Activated T-helper 1 cell treated with anti-CD3 and anti-CD28 coated beads, Interleukin-12 subunit alpha, Interleukin-12 subunit beta, Interleukin-2, Interleukin-4 antibody, amounts not matched to agents 30 ng/mL and 10 ng/mL and 1 ng/mL, durations not matched to agents 14 hours and 24 hours and 36 hours (primary cell): ENCODE measurements at places on chromosomes 5 and 9. TPM values are rescaled to one million over a fixed set of nuclear protein-coding genes. Genes with fewer than 3 reads are reported as not detected.

Gene CYLC2
- not detected in 2 replicates for total RNA-seq

GRCh38 chr5:179599100-179599499 is 24.4 kb downstream of the HNRNPH1 start:
- H3K4me1 ChIP-seq = no peaks in the 10 kb centered on the region
- no peak overlapping the region for H3K4me3 ChIP-seq
- H3K27ac ChIP-seq = no peak overlapping the region
- DNase-seq = no peak
- H3K27me3 ChIP-seq = no peaks in the 10 kb centered on the region

GRCh38 chr9:70053864-70054263 is 10.2 kb downstream of the MAMDC2 start:
- peaks cover 6% of the 10 kb centered on the region for H3K27me3 ChIP-seq
- no peak for DNase-seq
- no peak overlapping the region for H3K4me3 ChIP-seq
- no peak overlapping the region for H3K27ac ChIP-seq

GRCh38 chr9:95313010-95313498 is 4.5 kb downstream of the FANCC start:
- DNase-seq = no peak
- no peak overlapping the region for H3K27ac ChIP-seq
- H3K27me3 ChIP-seq = peaks cover 10% of the 10 kb centered on the region
- H3K36me3 ChIP-seq = peaks cover 5% of the 10 kb centered on the region

DNA sequence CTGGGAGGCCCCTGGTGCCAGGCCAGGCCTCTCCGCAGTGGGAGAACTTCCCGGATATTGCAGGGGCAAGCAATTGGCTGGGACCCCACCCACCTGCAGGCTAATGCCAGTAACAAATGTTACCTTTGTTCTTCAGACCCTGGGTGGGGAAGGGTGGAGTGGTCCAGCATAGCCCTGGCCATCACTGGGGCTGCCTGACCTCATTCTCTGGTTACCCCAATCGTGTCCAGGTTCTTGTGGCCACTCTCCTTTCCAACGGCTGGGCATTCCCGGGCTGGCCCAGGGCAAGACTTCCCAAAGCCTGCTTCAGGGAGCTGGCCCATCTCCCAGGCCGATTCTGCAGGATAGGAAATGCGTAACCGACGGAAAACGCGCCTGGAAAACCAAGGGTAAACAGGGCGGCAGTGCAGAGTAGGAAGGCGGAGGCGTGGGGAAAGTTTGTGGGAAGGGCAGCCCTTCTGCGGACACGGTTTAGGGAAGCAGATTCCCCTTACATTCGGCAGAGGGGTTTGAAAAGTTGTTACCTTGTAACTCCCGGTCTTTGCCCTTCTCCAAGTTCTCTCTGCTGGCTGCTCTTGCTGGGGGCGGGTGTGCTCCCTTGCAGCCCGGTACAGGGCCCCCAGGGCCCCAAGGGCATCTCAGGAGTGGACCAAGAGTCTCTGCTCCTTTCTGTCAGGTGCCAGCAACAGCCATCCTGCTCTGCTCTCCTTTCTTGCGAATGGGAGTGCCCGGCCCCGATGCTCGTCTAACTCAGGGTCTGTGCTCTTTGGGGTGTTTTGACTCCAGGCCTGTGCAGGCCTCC is 3.5 kb downstream of the NRARP start:
- no peak overlapping the region for H3K27ac ChIP-seq
- H3K27me3 ChIP-seq = peaks cover 42% of the 10 kb centered on the region
- H3K4me3 ChIP-seq = no peak overlapping the region
- peaks cover 13% of the 10 kb centered on the region for H3K4me1 ChIP-seq
- DNase-seq = no peak
- H3K36me3 ChIP-seq = no peaks in the 10 kb centered on the region

DNA sequence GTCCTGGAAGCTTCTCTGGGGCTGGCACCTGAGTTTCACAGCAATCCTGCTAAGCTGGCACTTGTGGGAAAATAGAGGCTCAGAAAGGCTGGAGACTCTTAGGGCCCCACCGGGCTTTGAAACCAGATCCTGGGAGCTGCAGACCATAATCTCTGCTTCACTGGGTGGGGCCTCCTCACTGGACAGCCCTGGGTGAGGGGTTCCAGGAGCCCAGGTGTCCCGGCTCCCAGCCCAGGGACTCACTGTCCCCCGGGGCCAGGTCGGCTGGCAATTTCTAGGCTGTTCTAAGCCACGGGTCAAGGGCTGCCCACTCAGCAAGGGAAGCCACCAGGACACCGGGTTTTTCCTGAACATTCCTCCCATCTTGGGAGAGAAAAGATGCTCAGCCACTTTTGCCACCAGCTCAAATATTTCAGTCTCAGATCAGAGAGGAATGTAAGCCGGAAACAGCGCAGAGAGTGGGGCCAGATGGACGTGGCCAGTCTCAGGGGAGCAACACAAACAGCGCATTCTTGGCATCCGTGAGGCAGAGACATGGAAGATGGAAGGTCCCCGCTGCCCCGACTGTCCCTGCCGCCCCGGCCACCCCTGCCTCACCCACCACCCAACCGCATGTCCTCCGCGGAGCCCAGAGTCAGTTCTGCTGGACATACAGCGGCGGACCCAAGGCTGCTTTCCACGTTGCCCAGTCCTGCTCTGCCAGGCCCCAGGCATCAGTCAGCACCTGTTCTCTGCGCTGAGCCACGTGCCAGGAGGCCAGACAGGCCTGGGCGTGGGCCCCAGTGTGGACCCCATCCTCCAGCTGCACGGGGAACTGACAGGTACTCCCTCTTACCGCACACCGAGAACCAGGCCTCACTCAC is 72.6 kb downstream of the VAV2 start:
- H3K4me3 ChIP-seq = no peak overlapping the region
- H3K36me3 ChIP-seq = no peaks in the 10 kb centered on the region
- no peaks in the 10 kb centered on the region for H3K4me1 ChIP-seq
- no peak overlapping the region for H3K27ac ChIP-seq
- no peak for DNase-seq

- peaks cover 8% of the 10 kb centered on the region for H3K27me3 ChIP-seq
- H3K4me3 ChIP-seq = no peak overlapping the region
- no peak overlapping the region for H3K27ac ChIP-seq
- no peak for DNase-seq
- peaks cover 11% of the 10 kb centered on the region for H3K4me1 ChIP-seq
Observed at GRCh38 chr9:532707-533106, 308.8 kb upstream of the DMRT1 start.

GRCh38 chr9:81976351-81976750 is 12.2 kb upstream of the SPATA31D1 start:
- no peaks in the 10 kb centered on the region for H3K27me3 ChIP-seq
- H3K36me3 ChIP-seq = no peaks in the 10 kb centered on the region
- no peak overlapping the region for H3K27ac ChIP-seq
- DNase-seq = no peak
- H3K4me3 ChIP-seq = no peak overlapping the region
- H3K4me1 ChIP-seq = no peaks in the 10 kb centered on the region

DNA sequence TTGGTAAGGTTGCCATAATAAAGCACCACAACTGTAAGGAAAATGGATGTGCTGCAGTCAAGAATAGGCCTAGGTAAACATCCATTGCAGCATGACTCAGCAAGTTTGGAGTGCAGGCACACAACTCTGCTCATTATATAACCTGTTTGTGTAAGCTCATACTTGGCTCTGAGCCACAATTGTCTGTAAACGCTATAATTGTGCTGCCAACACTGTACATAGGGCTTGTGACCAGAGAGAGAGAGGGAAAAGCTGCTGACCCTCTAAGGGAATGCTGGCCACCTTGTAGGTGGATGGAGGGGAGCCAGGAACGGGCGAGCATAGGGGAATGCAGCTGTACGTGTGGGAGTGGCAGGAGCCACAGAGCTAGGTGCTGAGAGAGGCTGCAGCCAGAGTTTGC is 2186.5 kb upstream of the ACO1 start:
- no peak overlapping the region for H3K4me3 ChIP-seq
- H3K27ac ChIP-seq = no peak overlapping the region
- H3K27me3 ChIP-seq = no peaks in the 10 kb centered on the region

DNA sequence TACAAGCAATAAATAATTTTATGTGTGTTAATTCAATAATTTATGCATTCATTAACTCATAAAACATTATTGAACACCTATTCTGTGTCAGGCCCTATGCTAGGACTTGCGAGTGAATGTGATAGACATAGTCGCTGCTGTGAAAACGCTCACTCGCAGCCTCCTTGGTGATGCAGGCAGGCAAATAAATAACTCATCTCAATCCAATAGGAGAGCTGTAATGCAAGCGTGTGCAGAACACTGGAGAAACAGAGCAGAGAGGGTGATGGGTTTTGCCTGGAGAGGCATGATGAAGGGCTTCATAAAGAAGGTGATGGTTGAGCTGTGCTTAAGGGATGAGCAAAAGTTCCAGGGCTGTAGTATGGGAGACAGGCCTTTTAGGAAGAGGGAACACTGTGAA is 111.3 kb upstream of the ZNF462 start:
- H3K4me1 ChIP-seq = peaks cover 12% of the 10 kb centered on the region
- H3K4me3 ChIP-seq = no peak overlapping the region
- H3K27me3 ChIP-seq = peaks cover 2% of the 10 kb centered on the region

DNA sequence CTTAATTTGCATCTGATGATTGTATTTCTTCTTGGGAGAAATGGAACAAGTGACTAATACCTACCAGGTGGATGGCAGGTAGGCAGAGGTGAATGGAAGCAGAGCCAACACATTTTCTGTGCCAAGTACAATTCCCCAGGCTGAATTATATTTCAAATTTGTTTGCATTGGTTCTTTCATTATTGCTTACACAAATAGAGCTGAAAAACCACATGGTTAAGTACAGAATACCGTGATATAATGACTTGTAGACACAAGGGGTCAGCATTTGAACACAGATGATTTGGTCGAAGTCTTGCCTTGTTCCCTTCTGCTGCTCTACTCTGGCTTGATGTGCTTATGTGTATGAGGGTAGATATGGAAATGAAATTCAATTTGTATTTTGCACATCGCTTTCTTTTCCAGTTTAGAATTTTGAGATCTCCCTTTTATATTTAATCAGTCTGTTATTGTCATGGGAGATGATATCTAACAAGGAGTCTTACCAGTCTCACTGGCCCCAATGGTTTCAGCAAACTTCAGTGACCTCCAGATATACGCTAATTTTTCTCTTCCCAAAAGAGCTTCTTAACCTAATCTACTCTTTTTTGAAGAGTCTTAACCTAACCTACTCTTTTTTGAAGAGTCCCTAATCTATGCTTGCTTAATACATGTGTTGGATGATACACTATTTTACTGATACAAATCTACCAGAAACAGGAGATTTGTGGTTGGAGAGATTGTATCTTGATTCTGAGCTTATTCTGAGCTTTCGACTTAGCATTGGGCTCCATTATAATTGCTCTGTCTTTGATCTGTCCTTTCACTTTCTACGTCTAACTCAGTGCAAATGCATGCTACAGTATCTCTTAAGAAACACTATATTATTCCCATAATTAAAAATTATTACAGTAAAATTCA is 88.1 kb downstream of the PCSK1 start:
- H3K4me1 ChIP-seq = peaks cover 22% of the 10 kb centered on the region
- H3K4me3 ChIP-seq = no peak overlapping the region
- H3K36me3 ChIP-seq = no peaks in the 10 kb centered on the region
- H3K27ac ChIP-seq = peak overlapping the region; percentile 1
- peaks cover 35% of the 10 kb centered on the region for H3K27me3 ChIP-seq
- no peak for DNase-seq

GRCh38 chr5:10584714-10585517 is 21.0 kb downstream of the ANKRD33B start:
- H3K36me3 ChIP-seq = peaks cover 29% of the 10 kb centered on the region
- peak overlapping the region; percentile 21 for H3K4me3 ChIP-seq
- H3K27ac ChIP-seq = peak overlapping the region; percentile 25
- peaks cover 14% of the 10 kb centered on the region for H3K27me3 ChIP-seq

DNA sequence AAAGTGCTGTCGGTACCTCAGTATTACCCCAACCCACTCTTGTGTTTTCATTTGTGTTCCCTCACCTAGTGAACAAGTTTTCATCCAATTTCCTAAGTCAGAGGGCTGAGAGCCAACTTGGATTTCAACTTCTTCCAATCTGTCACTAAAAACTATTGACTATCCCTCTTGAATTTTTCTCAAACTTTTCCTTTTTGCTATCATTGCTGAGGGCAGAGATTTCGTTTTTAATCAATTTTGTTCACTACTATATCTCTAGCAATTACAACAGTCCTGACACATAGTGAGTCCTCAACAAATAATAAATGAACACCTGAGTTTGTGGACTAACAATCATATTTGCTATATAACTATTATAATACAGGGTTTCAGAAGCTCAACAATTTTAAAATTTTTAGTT is 29.0 kb downstream of the MEIKIN start:
- H3K27me3 ChIP-seq = peaks cover 31% of the 10 kb centered on the region
- DNase-seq = no peak
- peaks cover 2% of the 10 kb centered on the region for H3K36me3 ChIP-seq
- no peak overlapping the region for H3K4me3 ChIP-seq
- H3K27ac ChIP-seq = no peak overlapping the region

GRCh38 chr5:139043157-139043905 is 154.8 kb downstream of the SIL1 start:
- H3K27me3 ChIP-seq = no peaks in the 10 kb centered on the region
- H3K4me3 ChIP-seq = no peak overlapping the region
- no peaks in the 10 kb centered on the region for H3K4me1 ChIP-seq
- DNase-seq = no peak
- H3K36me3 ChIP-seq = no peaks in the 10 kb centered on the region

DNA sequence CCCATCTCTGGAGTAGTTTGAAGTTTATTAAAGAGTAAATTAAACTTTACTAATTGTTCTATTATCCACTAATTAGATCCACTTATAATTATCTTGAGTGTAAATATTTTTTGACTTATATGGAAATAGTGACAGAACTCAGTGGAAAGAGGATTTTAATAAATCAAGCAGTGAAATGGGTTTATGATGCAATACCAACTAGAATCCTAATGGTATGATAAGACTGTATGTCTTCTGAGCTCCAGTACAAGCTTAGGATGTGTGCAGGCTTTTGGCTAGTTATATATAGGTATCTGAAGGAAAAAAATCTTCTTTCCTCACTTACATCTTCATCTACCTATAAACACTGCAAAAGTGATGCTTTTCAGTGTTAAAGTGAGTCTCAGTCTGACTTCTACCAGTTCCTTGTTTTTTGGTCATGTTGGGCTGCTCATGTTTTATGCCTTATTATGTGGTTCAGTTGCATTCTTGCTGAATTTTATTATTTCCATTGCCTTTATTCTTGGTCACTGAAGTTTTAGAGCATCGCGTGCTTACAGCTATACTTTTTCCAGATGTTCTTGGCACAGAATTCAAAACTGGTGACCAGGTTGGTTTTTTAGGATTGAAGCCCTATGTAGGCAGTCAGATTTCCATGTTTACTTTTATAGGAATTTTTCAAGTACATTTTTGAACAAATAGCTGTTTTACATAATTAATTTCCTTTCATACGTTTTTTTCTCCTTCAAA is 30.5 kb downstream of the XRCC4 start:
- H3K4me1 ChIP-seq = no peaks in the 10 kb centered on the region
- H3K4me3 ChIP-seq = no peak overlapping the region
- no peak for DNase-seq
- no peaks in the 10 kb centered on the region for H3K27me3 ChIP-seq
- H3K27ac ChIP-seq = no peak overlapping the region

GRCh38 chr9:137294681-137295237 is 7.3 kb downstream of the NRARP start:
- no peak for DNase-seq
- H3K4me1 ChIP-seq = peaks cover 5% of the 10 kb centered on the region
- H3K27me3 ChIP-seq = peaks cover 40% of the 10 kb centered on the region
